ENCODE measurements at places on chromosomes 12 and 14. TPM values are rescaled to one million over a fixed set of nuclear protein-coding genes. Genes with fewer than 3 reads are reported as not detected.

Gene EFS
- 0.14 TPM for total RNA-seq

Gene SMIM41
- not detected for total RNA-seq

Gene CD163
- total RNA-seq: 1.4 TPM

Gene CISTR
- total RNA-seq: not detected

Gene B4GALNT3
- 78.1 TPM for total RNA-seq

Gene KRT85
- not detected for total RNA-seq
